ENCODE measurements at places on chromosomes 2 and 18.

- DNase-seq = no peak
Measured at GRCh38 chr2:38243186-38243880, 133.7 kb downstream of the ATL2 start.

- DNase-seq = no peak
Measured at GRCh38 chr18:33900638-33901037, 322.6 kb downstream of the ASXL3 start.

GRCh38 chr2:128638341-128639119 is 319.9 kb upstream of the HS6ST1 start:
- DNase-seq = no peak

GRCh38 chr2:121429927-121430520 is 100.7 kb upstream of the RNU4ATAC start:
- no peak for DNase-seq

- DNase-seq = no peak
Measured at GRCh38 chr2:160301420-160301819, 101.3 kb upstream of the ITGB6 start.
